ENCODE measurements at places on chromosomes 2 and 18.

DNA sequence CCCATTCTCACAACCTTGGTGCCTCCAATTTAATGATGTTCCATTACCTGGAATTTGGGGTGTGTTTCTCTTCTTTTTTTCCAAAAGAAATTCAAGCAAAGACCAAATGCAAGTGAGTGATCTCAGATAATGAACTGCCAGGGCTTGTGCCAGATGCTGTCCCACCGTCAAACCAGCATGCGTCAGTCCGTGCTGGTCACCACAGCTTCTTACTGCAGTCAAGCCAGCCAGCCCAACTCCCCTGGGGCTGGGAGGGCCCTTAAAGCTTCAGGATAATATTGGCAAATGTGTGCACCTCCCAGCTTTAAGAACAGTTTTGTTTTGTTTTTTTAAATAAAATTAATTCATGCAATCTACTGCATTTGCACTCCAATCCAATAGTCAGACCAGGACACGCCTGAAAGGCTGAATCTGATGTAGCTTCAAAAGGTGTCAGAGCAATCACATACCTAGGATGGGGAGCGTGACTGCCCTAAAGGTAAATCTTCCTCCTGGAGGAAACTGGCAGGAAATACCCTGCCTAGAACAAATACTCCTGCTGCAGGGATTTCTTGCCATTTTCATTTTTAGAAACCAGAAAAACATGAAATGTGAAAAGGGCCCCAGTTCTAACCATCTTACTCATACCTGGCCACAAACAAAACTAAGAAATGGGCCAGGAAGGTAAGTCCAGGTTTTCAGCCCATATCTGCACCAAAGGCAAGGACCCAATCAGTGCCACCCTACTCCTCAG lies 26.8 kb upstream of the SP3 start:
- no peak for DNase-seq

GRCh38 chr2:176240301-176240700 lies 28.9 kb upstream of the MTX2 start:
- no peak for DNase-seq

DNA sequence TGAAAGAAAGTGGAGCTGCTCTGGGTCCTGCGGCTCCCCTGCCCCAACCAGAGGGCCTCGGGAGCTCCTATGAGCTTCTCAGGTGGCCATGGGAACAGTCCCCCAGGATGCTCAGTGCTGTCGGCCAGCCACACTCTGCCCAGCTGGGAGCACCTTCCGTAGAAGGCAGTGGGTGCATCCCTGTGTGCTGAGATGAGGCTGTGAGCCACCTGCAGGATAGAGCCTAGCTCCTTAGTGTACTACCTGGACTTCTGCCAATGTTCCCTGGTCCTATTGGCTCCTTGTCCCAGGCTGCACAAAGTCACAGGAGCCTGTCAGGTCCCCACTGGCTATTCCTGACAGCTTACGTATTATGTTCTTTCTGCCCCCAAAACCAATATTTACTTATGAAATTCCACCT lies 16.1 kb downstream of the PRELID3A start:
- DNase-seq: no peak

DNA sequence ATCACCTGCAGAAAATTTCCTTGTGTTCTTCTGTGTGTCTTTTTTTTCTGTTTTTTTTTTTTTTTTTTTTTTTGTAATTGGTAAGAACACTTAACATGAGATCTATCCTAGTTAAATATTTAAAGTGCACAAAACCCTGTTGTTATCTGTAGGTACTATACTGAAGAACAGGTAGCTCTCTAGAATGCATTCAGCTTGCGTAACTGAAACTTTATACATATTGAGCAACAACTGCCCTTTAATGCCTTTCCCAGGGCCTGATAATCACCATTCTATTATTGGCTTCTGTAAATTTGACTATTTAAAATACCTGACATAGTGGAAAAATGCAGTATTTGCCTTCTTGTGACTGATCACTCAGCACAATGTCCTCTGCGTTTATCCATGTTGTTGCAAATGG lies 701.8 kb downstream of the SUCLG1 start:
- DNase-seq: no peak

GRCh38 chr2:3349211-3349693 lies 28.4 kb downstream of the EIPR1 start:
- DNase-seq: no peak

DNA sequence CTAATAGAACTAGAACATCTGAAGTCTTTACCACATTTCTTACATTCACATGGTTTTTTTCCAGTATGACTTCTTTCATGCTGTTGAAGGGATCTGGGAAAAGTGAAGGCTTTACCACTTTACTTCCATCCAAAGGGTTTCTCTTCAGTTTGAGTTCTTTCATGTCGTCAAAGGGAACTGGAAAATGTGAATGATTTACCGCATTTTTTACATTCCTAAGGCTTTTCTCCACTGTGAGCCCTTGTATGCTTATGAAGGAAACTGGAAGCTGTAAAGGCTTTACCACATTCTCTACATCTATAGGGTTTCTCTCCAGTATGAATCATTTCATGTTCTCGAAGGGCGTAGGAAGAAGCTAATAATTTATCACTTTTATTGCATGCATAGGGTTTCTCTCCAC lies 46.7 kb downstream of the NBEAL1 start:
- no peak for DNase-seq

GRCh38 chr2:231123362-231123898 lies 1.4 kb downstream of the HTR2B start:
- no peak for DNase-seq

DNA sequence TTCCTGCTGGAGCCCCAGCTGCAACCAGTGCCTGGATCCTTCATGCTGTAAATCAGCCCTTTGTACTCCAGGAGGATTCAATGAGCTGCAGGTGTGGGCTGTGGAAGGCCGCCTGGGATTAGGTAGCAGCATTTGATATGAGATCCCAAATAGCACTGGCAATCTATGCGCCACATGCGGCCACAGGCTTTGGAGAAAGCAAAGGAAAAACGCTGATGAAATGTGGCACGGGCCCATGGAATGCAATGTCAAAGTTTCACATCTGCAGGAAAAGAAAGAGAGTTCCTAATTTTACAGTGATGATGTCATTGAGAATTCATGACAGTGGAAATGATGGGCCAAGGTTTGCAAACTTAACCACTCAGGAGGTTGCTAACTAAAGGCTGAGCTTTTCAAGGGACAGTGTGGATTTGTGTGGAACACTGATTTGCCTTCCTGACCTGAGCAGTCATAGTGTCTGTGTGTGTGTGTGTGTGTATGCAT lies 216.4 kb upstream of the OSR1 start:
- DNase-seq: no peak

GRCh38 chr2:10278029-10278762 lies 24.5 kb upstream of the HPCAL1 start:
- DNase-seq: no peak

DNA sequence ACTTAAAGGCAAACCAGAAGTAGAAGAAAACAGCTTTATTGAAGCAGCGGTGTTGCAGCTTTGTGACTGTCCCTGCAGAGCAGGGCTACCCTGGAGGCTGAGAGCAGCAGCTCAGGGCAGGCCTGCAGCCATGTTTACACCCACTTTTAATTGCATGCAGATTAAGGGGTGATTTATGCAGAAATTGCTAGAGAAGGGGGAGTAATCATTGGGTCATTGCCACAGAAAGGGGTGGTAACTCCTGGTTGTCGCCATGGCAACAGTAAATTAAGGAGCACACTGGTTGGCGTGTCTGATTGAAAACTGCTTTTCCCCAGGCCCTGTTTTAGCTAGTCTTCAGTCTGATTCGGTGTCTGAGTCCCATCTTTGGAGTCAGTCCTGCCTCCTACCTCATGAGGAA lies 195.4 kb upstream of the HDAC4 start:
- DNase-seq: no peak
